ENCODE measurements at places on chromosomes 13 and 19.

- no peak for DNase-seq
Observed at GRCh38 chr19:45508417-45508860, 1.2 kb downstream of the VASP start.

- DNase-seq, result no peak
Observed at GRCh38 chr13:110571896-110572777, 10.6 kb upstream of the RAB20 start.

- no peak for DNase-seq
Observed at GRCh38 chr13:82751206-82751605, 1131.1 kb downstream of the SLITRK1 start.

DNA sequence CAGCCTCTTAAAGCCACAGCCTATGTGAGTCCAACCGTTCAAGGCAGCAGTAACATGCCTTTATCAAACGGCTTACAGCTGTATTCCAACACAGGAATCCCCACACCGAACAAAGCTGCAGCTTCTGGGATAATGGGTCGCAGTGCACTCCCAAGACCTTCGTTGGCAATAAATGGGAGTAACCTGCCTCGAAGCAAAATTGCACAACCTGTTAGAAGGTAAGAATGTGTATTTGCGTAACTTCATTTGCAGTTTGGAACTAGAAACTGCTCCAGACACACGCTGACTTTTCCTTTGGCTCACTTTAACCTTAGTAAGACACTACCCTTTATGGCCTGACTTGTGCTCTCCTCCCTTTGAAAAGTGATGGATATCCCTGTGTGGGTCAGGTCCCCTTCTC is 63.4 kb downstream of the SLAIN1 start:
- no peak for DNase-seq

DNA sequence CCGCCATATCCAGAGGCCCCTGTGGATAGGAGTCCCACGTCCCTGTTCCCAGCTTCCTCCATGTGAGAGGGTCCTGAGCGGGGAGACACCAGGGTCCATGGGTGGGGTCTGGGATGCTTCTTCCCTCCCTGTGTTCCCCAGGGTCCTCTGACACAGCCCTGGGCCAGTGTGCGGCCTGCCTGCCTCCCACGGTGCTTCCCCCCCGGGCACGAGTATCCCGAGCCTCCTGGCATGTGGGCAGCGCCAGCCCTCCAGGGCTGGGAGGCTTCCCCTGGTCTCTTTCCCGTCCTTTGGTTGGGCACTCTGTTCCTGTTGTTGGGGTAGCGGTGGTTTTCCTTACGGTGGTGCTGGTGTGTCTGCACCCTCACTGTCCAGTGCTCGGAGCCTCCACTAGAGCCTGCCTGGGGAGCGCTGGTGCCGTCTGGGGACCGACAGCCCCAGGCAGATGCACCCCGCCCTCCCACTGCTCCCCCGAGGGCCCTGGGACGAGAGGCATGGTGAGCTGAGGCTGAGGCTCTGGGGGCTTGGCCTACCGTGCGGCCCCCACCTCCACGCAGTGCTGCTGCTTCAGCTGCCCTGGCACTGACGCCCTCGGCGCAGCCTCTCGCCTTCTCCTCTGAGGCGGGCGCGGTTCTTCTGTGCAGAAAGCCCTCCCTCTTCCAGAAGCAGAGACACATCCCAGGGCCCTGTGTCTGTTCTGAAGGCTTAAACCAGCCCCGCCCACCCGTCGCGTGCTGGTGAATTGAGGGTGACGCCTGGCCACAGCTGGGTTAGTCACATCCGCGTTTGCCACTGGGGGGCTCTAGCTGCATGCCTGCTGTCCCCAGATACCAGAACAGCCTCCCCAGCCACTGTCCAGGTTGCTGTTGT is 27.9 kb downstream of the PLEKHJ1 start:
- DNase-seq, result no peak
